ENCODE measurements at places on chromosomes 12 and 14.
A peak's percentile ranks its signal among the peaks of the same experiment; 100 is the strongest.

DNA sequence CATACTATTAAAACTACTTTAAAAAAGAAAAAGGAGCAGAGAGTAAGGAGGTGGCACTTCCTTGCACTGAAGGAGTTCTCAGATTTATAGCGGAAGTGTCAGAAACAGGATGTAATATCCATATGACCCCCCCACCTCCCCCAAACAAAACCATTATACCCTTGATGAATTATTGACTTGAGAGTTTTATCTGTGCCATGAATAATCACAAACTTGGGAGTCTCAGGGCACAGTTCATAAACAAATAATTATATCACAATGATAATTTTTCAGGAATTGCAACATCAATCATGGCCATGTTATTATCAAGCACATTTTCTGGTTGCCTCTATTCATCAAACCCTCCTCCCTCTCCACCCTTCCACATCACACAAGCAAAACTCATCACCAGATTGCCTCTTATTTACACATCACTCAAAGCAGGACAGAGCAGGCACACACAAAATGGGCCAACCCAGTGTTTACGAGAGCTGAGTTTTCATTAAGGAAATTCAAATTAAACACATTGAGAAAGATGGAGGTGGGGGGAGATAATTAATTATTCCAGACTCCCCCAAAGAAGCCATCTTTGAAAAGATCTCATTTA, 141.4 kb downstream of the EGLN3 start:
- no peak for DNase-seq

GRCh38 chr14:67820428-67820971, 921 bp downstream of the RAD51B start:
- DNase-seq = peak; percentile 12

- peak; percentile 77 for DNase-seq
These were observed 2.2 kb downstream of the OASL start for GRCh38 chr12:121036810-121037326.

GRCh38 chr12:111927346-111927745, 85.3 kb downstream of the MAPKAPK5 start:
- no peak for DNase-seq

DNA sequence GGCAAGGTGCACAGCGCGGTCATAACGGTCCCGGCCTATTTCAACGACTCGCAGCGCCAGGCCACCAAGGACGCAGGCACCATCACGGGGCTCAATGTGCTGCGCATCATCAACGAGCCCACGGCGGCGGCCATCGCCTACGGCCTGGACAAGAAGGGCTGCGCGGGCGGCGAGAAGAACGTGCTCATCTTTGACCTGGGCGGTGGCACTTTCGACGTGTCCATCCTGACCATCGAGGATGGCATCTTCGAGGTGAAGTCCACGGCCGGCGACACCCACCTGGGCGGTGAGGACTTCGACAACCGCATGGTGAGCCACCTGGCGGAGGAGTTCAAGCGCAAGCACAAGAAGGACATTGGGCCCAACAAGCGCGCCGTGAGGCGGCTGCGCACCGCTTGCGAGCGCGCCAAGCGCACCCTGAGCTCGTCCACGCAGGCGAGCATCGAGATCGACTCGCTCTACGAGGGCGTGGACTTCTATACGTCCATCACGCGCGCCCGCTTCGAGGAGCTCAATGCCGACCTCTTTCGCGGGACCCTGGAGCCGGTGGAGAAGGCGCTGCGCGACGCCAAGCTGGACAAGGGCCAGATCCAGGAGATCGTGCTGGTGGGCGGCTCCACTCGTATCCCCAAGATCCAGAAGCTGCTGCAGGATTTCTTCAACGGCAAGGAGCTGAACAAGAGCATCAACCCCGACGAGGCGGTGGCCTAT, 875 bp downstream of the HSPA2 start:
- no peak for DNase-seq

GRCh38 chr12:40375076-40375475, 150.3 kb downstream of the LRRK2 start:
- no peak for DNase-seq

DNA sequence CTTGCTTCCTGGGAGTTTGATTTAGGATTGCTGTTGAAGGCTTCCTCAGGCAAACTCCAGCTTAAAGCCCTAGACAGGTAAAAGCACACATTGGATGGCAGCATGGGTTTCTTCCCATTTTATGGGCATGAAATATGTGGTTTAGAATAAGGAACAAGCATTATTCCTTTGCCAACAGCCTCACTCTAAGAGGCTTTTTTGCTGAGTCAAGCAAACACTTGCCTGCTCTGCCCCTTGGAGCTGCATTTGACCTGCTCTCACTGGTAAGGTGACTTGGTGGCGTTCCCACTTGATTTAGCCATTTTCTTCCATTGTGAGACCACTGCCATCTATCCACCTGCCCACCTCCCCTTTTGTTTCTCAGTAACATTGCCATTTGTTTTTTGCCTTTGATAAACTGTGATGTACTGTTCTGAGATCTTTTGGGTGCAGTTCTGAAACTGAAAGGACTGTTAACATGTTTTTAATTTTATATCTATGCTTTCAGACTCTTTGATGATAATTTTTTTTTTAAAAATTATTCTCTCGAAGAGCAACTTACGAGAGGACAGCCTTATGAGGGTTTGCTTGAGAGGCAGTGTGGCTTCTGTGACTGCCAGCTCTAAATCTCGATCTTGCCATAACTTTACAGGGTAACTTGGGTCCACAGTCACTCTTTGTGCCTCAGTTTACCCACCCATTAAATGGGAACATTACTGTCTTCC, 92.6 kb downstream of the GALNT8 start:
- DNase-seq = no peak

DNA sequence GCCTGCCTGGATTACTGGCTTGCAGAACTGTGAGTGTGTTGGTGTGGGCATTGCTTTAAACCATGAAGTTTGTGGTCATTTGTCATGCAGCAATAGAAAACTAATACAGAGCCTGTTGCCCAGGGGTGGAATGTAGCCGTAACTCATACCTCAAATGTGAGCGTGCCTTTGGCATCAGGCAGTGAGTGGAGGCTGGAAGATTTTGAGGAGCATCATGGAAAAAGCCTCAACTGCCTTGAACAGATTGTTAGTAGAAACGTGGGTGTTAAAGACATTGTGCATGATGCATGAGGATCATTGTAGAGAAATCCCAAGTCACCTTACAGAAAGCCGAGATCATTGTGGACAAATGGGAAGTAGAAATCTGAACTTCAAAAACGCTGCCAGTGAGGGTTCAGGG, 580.5 kb downstream of the AACS start:
- no peak for DNase-seq

DNA sequence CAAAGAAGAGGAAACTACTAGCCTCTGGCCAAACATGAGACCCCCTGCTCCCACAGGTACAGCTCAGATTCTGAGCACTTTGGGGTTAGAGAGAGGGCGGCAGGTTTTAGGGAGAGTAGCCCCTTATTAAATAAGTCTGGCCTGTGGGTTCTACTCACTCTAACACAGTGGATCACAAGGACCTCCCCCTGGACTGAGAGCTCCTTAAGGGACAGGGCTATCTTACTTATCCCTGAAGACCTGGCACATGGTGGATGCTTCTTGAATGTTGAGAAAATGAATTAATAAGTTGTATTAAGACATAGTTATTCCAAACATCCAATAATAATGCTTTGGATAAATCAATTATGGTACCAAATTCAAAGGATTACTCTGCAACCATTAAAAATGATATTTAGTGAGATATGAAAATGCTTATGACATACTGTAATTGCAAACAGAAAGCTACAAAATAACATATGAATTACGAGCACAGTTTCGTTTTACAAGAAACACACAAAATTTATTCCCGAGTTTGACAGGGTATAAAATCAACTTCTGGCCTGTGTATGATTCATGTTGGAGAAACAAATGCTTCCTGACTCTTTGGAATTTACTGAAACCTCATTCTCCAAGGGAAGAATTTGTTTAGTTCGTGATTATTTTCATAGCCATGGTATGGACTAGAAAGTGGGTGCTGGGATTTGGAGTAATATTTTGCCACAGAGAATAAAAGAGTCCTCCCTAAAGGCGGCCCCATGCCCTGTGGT, 59.3 kb upstream of the BDKRB2 start:
- peak; percentile 86 for DNase-seq

DNA sequence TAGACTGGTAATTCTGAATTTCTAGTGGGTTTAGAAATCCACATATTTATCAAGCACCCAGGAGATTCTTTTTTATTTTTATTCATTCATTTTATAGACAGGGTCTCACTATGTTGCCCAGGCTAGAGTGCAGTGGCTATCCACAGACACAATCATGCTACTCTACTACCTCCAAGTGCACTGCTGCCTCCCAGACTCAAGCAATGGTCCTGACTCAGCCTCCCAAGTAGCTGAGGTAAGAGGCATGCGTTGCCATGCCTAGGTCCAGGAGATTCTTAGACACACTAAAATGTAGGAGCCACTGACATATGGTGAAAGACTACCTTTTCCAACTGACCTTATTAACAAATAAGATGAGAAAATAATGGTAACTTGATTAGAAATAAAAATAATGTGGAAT, 38.9 kb downstream of the KIF21A start:
- no peak for DNase-seq

GRCh38 chr12:188910-189621, 24.9 kb downstream of the SLC6A12 start:
- DNase-seq = peak; percentile 13

DNA sequence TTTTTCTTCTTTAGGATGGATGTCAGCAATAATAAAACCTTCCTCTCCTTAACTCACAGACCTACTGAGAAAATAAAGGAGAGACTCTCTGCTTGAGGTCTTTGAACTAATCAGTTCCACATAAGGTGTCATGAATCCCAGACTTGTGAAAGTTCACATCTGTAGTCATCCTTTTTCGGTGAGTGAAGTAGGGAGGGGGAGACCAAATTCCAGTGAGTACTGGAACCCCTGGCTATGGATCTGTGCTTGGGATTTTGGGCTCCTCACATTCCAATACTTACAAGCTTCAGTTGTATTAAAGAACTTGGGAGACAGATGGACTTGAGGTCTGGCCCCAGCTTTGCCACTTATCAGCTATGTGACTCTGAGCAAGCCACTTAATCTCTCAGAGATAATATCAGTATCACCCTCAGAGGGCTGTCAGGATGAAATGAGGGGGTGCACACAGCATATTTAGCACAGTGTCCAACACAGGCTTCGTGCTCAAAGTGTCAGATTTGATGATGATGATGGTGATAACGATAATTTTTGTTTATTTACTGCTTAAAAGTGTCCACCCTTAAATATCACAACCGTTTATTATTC, 34.8 kb upstream of the APPL2 start:
- no peak for DNase-seq

DNA sequence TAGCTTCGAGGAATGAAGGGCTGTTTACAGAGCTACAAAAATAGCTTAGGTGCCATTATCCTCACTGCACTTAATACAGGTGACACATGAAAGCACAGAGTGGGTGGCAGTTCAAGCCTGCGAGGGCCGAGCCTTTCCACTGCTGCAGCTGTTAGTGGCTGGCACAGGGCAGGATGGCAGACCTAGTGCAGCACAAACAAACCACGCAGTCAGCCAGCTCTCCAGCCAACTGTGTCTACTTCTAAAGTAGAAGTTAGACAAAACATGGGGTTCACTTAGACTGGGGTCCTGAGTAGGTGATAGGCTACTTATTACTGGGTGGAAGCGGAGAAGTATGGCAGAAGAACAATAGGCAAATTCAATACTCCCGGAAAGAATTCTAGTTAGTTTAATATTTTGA, 95.4 kb downstream of the DUSP16 start:
- DNase-seq = no peak

DNA sequence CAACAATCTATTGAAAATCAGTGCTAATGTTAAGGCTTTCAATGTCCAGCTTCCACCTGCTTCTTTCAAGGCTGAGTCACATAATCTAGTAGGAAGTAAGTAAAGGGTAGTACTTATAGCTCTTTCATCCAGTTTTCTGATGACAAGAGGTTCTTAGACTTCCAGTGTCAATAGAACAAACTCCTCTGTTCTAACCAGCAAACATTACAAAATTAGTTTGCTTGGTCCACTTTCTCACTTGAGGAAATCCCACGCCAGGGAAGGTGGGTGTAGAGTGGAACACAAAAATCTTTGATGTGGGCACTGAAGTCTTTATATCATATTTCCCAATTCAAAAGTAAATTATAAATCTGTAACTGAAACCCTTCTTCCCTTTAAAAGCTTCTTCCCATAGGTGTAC, 2.6 kb downstream of the NPC2 start:
- DNase-seq = no peak

GRCh38 chr12:94855853-94856252, 147.6 kb downstream of the NDUFA12 start:
- DNase-seq = no peak

DNA sequence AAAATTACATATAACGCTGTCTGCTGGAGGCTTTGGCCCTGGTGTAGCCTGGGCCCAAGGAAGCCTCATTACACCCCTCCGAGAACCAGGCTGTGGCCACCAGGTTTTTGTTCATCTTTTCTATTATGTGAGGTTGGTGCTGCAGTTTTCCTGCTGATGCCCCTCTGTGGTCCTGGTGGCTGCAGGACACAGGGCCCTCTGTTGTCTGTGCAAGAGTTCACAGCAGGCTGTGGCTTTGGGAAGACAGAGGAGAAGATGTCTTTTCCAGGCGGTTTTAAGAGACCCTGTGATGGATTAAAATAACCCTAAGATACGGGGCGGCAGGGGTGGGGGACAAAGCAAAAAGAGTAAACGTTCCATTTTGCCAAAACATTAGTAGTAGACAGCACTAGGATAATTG, 121.5 kb downstream of the ADGRD1 start:
- no peak for DNase-seq

- DNase-seq = no peak
These were observed 14.9 kb upstream of the TAC3 start for GRCh38 chr12:57031138-57031725.

GRCh38 chr12:76024942-76025600, 6.5 kb downstream of the PHLDA1 start:
- DNase-seq = peak; percentile 84

GRCh38 chr12:24127919-24128721, 178.7 kb upstream of the SOX5 start:
- no peak for DNase-seq
